COLO829 (cell line): ENCODE measurements at places on chromosomes 13 and 19.

GRCh38 chr13:102141625-102142472 is 260.0 kb downstream of the FGF14 start:
- DNase-seq: peak; percentile 33

DNA sequence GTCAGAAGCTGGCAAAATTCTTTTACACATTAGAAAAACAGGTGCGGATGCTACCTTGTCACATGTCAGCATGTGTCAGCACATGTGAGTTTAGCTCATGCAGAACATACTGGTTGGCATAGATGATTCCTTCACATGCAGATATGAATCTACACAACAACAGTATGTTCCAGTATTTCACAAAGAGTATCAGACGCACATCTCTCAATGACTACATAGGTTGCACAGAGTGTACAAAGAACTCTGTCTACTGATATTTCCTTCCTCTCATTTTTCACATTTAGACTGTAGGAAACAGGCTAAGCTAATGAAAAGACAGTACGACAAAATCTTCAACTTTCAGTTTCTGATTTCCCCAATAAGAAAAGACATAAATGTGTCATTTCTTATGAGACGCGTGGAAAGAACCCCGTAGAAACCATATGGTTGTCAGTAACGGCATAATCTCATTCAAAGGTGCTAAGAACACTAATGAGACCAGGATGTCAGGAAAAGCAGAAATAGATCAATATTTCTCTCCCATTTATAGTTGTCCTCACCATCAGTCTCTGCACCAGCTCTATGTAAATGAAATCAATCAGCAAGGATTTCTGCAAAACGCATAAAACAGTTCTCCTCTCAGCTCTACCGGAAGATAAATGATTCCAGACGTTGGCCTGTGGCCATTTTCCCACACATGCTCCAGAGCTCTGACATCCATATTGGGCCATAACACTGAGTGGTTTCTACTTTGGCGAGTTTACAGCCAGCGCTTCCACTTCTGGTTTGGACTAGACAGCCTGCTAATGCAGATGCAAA is 81.2 kb downstream of the STARD13 start:
- no peak for DNase-seq

- DNase-seq: no peak
Observed at GRCh38 chr13:40351537-40352379, 314.7 kb downstream of the FOXO1 start.

DNA sequence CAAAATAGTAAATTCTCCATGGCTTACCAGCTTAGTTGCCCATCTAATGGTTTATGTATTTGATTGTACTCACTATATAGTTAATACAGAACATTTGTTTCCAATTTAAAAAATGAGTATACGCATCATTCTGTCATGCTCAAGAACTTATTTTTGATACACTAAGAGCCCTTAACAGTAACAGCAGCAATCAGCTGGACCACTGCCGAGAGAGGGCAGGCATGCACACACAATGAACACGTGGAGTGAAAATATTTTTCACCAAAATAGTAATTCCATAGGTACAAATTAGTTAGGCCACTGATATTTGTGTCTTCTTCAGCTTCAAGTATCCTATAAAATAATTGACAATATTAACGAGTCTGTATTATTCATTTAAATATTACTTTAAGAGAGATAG is 109.9 kb downstream of the KLF12 start:
- no peak for DNase-seq

GRCh38 chr19:33905937-33906577 is 109.4 kb downstream of the KCTD15 start:
- DNase-seq: no peak

DNA sequence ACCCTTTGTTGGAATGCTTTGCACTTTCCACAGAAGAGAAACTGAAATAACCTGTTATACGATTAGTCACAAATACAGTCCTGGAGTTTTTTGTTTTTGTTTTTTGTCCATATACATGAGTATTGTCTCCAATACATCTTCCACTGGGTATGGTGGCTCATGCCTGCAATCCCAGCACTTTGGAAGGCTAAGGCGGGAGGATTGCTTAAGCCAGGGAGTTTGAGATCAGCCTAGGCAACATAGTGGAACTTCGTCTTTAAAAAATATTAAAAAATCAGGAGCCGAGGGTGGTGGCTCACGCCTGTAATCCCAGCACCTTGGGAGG is 25.0 kb downstream of the AP2S1 start:
- no peak for DNase-seq

DNA sequence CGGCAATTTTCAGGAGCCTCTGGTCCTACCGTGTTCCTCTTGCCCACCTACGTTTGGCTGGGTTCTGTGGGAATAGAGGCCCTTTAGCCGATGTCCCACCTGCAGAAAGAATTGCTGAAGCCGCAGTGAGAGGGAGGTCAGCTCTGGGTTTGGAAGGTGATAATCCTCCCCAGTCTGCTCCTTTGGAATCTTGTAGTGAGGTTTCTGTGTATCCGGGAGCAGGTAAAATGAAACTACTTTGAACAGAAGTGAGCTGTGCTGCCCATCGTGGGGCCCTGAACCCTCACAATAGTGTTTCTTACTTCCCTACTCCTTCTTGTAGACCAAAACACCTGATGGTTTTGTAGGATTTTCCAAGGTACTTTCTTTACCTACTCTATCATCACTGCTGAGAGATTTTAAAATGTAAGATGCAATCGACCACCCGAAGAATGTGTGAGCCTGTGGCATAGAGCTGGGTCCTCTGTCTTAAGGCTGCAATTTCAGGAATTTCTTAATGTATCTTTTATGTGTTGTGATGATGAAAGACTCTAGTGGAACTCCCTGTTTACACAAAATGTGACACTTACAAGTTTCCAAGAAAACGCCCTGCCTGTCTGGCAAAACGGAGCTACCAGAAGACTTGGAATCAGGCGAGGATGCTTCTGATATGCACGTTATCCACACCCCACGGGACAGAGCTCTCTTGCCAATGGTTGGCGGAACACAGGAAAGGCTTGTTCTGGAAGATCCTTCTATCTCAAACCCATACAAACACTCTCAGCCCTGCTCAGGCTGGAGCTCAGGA is 76.1 kb downstream of the RGCC start:
- DNase-seq: no peak

- DNase-seq: no peak
Observed at GRCh38 chr19:45901432-45901911, 941 bp downstream of the MYPOP start.

- DNase-seq: peak; percentile 56
Observed at GRCh38 chr13:33740134-33740538, 77.8 kb upstream of the RFC3 start.

DNA sequence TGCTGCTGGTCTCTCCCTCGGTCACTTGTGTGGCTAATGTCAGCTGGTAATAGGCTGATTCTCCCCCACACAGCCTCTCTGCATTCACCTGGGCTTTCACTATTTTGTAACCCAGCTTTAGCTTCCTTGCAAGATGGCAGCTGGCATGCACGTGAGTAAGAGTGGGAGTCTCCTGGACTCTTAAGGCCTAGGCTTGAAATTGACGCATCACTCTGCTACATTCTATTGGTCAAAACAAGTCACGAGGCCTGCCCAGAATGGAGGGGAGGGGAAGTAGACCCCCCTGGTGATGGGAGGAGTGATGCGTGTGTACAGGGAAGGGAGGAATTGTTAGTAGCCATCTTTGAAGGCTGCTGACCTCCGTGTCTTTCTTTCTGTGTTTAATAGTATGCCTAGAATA is 24.9 kb upstream of the PNMA8B start:
- DNase-seq: no peak

GRCh38 chr13:73991884-73992283 is 142.3 kb downstream of the KLF12 start:
- no peak for DNase-seq

DNA sequence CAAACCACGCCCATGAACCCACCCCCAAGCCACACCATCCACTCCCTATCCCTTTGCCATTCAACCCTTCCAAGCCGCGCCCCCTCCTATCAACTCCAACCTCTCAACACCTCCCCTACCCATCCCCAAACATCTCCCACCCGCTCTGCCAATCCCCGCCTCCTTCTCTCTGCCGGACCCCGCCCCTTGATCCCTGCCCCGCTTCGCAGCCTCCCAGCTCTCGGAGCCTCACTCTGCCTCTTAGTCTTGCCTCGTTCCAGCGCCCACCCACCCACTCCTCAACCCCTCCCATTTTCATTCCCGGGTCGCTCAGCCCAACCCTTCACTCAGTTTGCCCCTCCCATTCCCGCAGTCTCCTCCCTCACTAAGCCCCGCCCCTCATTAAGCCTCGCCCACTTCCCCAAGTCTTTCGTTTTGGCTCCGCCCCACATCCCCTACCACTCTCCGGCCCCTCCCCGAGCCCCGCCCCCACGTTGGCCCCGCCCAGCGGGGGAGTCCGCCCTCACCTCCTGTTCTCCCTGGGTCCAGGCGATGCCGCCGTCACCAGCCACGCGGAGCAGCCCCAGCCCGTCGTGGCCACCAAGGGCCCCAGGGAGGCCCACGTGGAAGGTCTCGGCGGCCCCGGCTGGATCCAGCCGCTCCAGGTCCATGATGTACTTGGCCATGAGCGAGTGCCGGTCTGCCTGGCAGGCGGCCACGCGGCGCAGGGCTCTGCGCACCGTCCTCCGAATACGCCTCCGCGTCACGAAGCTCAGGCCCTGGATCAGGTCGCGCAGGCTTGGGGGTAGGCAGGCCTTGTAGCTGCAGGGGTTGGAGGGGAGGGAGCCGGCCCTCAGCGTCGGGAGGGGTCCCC is 5.7 kb downstream of the JAK3 start:
- DNase-seq: peak; percentile 100

DNA sequence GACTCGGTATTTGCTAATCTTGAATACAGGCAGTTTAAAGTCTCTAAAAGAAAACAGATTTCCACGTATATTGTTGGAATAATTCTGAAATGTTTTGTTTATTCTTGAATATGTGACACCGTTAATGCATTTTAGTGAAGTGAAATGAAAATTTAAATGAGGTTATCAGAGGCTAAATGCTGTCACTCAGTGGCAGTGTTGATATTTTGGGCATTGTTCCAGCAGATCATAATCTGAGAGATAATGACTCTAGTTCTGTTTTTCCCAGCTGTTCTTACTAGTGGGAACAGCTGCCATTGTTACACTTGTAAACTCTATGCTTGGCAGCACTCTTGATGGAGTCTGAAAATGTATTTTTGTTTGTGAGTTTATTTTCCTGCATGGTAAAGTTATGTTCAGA is 365.6 kb upstream of the SLC10A2 start:
- DNase-seq: no peak

DNA sequence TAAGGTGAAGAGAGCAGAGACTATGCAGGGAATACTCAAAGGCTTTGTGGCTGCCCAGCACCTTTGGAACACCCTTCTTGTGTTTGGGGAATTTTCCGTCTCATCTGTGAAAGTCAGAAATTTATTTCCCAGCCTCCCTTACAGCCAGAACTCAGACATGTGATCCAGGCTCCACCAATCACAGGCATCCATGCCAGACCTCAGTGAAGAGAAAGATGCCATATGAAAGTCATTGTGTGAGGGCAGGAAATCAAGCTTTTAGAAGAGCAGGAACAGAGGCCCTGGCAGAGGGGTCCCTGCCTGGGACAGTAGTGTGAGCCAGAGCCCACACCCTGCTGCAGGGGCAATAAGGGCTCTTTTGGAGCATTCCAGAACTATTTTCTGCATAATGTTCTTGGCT is 12.1 kb downstream of the CCDC70 start:
- no peak for DNase-seq

- DNase-seq: peak; percentile 88
Observed at GRCh38 chr13:110187641-110188161, 119.3 kb downstream of the COL4A1 start.

GRCh38 chr13:48727241-48728011 is 73.7 kb downstream of the CYSLTR2 start:
- DNase-seq: peak; percentile 62

- no peak for DNase-seq
Observed at GRCh38 chr13:58329746-58330145, 698.2 kb downstream of the PCDH17 start.

- no peak for DNase-seq
Observed at GRCh38 chr13:113854238-113855011, 9.5 kb downstream of the GAS6 start.

DNA sequence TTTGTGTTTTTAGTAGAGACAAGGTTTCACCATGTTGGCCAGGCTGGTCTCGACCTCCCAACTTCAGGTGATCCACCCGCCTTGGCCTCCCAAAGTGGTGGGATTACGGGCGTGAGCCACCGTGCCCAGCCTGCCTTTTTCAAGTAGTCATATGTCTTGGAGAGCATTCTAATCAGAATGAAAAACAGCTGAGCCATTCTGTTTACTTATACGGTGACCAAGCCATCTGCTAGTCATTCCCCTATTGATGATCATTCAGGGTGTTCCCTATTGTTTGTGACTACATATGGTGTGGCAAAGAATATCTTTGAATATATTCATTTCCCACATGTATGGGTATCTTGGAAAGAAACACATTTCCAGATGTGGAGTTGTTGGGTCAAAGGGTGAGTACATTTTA is 17.2 kb downstream of the BLOC1S3 start:
- DNase-seq: no peak

DNA sequence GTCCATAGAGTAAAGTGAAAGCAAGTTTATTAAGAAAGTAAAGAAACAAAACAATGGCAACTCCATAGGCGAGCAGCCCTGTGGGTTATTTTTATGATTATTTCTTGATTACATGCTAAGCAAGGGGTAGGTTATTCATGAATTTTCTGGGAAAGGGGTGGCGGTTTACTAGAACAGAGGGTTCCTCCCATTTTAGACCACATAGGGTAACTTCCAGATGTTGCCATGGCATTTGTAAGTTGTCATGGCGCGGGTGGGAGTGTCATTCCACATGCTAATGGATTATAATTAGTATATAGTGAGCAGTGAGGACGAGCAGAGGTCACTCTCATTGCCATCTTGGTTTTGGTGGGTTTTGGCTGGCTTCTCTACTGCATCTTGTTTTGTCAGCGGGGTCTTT is 8.4 kb upstream of the DCUN1D2 start:
- DNase-seq: no peak

DNA sequence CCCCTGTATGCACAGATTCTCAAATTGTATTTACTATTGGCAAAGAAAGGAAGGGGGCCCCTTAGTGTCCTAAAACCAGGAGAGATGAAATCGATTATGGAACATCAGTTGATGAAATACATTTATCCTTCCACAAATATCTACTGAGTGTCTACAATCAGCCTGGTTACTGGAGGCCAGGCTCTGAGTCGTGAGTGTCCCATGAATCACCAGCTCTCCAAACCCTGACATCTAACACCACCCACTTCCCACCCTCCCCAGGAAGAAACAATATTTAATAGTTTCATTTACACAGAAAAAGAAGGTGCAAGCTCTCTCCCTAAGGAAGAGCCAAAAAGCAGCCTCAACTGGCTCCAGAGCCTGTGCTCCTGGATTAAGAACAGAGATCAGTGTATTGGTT is 25.2 kb downstream of the KCTD15 start:
- DNase-seq: no peak

GRCh38 chr13:50699874-50700663 is 143.4 kb downstream of the DLEU7 start:
- no peak for DNase-seq

GRCh38 chr13:73765651-73766384 is 368.4 kb downstream of the KLF12 start:
- DNase-seq: peak; percentile 43

GRCh38 chr19:9939301-9939913 is 3.1 kb upstream of the OLFM2 start:
- DNase-seq: no peak
